ENCODE measurements at places on chromosomes 11 and 22.

- DNase-seq: no peak
Measured at GRCh38 chr11:77548552-77549445, 41.0 kb upstream of the AQP11 start.

GRCh38 chr22:27867085-27867952 lies 51.7 kb downstream of the PITPNB start:
- no peak for DNase-seq

DNA sequence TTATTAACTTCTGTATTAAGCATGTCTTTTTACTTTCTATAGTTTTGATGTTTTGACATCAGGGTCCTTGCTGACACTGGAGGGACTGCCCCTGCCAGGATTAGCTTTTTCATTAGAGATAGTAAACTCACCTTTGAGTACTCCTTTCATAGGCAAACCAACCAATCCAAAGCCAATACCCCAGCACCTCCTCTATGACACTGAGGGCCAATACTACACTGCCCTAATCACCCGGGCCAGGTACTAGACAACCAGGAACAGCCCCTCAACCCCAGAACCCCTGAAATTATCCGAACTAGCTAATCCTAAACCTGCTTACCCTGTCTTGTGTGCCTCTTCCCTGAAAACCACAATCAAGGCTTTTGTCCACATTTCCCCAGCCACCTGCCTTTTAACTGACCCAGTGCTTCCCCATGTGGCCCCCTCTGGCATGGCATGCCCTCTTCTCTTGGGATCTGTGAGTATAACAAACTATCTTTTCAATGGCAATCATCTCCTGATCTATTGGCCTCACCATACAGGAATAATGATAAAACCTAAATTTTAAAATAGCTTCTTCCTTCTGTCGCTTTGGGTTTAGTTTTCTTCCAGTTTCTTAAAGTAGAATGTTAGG lies 31.2 kb downstream of the RAB6A start:
- no peak for DNase-seq

DNA sequence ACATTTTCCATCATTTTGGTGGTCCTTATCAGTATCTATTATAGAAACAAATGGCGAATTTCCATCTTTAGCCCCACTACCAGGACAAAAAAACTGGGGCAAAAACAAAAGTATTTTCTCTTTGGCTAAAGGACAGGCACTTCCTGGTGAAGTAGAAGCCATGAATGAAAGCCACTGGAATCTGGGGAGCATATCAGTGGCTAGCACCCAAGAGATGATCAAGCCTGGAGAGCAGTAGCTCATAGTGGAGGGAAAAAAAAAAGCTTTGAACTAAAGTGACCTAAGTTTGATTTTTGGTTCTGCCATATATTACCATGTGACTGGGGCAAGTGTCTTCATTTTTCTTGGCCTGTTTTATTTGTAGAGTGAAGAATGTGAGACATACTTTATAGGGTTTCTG lies 272.3 kb downstream of the GUCY1A2 start:
- no peak for DNase-seq

- no peak for DNase-seq
Measured at GRCh38 chr11:125375146-125375545, 120.9 kb downstream of the FEZ1 start.

GRCh38 chr11:83764643-83765042 lies 478.5 kb upstream of the CCDC90B start:
- DNase-seq: no peak

DNA sequence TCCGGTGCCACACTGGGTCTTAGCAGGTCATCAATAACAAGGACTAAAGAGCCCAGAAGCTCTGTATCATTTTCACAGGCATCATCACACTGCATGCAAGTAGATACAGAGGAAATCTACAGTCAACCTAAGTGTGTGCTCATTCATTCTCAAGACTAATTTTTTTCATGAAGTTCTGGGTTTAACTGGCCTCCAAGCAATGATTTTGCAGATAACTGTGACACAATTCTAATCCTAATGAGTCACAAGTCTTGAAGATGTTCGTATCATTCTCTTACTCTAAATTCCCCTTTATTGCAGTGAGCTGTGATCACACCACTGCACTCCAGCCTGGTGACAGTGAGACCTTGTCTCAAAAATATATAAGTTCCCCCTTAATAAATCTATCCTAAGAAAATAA lies 2.5 kb downstream of the OR52W1 start:
- no peak for DNase-seq
